ENCODE measurements at places on chromosomes 16 and 17.
A peak's percentile ranks its signal among the peaks of the same experiment; 100 is the strongest.

DNA sequence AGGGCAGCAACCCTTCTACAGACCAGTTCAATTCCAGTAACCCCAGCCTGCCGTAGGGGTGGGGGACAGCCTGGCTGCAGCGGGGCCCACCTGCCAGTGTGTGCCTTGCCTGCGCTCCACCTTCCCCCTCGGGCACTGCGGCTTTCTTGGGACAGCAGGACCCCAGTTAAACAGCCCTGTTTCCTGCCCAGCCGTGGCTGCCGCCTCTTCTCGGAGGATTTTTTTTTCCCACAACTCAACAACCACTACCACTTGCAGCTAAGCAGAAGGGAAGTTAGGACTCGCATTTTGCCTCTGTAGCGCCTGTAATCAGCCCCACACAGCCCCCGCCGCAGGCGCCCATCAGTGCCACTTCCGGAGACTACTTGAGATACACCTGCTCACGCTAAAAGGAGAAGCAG is 76.1 kb downstream of the RAI1 start:
- DNase-seq: no peak

- peak; percentile 67 for DNase-seq
Observed at GRCh38 chr17:34313164-34313563, 6.1 kb upstream of the CCL8 start.

DNA sequence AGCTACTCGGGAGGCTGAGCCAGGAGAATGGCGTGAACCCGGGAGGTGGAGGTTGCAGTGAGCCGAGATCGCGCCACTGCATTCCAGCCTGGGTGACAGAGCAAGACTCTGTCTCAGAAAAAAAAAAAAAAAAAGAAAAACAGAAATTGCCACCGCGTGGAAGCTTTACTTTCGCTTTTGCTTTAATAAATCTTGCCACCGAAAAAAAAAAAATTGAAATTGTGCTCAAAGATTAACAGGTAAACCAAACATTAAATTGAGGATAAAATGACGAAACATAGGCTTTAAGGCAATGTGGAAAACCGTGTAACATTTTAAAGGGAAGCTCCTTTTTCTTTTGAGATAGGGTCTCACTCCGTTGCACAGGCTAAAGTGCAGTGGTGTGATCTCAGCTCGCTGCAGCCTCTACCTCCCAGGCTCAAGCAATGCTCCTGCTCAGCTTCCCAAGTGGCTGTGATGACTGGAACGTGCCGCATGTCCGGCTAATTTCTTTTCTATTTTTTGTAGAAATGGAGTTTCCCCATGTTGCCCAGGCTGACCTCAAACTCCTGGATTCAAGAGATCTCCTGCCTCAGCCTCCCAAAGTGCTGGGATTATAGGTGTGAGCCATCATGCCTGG is 40.1 kb downstream of the ZNF276 start:
- DNase-seq: no peak

DNA sequence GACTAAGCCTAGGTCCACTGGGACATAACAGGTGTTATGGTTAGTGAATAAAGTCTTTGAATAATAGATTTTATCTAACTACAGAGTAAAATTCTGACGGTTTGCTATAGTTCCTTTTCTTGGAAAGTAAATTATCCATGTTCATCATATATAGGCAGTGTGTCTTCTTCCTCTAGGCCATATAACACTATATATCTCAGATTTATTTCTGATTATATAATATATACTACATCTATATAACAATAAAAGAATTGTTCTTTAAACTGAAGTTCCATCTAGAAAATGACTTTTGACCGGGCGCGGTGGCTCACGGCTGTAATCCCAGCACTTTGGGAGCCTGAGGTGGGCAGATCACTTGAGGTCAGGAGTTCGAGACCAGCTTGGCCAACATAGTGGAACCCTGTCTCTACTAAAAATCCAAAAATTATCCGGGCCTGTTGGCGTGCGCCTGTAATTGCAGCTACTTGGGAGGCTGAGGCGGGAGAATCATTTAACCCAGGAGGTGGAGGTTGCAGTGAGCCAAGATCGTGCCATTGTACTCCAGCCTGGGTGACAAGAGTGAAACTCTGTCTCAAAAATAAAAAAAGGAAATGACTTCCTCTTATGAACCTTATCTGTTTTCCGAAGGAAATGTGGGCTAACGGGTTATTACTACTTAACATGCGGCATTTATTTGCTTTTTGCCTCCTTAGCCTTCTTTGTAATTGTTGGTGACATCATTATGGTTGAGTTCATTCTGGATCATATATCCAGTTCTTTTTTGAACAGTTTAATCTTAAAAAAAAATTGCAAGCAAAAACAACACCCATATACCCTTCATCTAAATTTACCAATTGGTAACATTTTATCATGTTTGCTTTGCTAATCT is 29.2 kb downstream of the NOL11 start:
- no peak for DNase-seq

DNA sequence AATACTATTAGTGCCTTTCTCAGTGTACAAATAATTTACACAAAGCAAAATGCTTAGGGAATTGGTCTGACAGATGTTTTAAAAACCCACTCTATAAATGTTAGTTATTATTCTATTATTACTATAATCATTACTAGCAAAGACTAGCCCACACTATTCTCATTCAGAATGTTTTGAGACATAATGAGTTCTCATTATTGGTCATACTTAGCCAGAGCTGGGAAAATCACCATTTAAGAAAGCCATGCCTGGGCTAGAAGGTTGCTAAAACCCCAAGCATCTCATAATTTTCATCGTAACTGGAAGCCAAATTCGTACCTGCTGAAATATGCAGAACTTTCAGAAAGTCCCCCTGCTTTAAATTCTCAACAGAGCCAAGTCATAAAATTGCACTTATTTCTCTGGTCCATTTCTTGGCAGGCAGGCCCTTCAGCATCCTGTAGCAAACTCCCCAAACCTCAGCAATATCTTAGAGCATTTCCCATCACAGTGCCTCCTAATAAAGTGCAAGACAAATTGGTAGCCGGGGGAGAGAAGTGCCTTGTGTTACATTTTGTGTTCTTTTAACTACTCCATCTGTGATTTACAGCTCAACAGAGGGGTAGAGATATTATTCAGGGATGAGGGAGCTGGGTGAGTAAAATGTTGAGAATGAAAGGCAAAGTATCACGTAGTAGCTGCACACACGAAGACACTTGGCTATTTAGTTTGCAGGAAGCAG is 79.8 kb upstream of the ADAMTS18 start:
- DNase-seq: no peak

Measured in fibroblast of lung (primary cell).